HS-27A (cell line): ENCODE measurements at places on chromosomes 1 and 21.

GRCh38 chr1:44698138-44698537, 23.6 kb downstream of the ARMH1 start:
- DNase-seq = no peak

DNA sequence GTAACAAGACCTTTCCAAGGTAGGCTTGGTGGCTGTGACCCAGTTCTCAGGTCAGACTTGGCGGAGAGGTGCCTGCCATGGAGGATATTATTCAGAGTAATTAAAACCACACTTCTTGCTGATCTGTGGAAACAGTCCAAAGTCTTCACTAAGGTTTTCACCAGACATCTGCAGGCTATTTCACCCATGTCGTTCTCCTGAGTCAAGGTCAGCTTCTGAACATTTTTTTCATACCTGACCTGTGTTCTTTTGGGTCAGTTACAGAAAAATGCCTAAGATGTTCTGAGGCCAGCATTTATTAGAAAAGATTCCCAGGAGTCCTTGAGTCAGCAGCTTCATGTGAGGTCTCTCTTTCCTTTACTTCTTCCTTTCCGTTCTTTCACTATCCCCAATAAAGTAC, 54.9 kb downstream of the RGL1 start:
- no peak for DNase-seq

DNA sequence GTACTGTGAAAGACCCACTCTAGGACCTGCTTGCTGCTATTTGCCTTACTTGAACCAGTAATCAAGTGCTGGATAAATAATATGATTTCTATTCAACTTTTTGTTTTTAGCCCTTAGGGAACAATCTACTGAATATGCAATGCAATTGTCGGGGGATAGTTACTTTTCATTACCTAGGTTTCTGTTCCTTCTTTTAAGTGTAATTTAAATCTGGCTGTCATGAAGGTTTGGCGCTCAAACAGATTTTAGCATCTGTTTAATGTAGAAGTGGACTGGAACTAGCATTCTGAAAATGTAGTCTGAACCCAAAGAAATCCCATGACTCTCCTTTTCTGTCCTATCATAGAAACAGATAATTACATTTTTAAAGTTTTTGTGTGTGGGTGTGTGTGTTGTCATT, 4.8 kb downstream of the MGST3 start:
- no peak for DNase-seq

DNA sequence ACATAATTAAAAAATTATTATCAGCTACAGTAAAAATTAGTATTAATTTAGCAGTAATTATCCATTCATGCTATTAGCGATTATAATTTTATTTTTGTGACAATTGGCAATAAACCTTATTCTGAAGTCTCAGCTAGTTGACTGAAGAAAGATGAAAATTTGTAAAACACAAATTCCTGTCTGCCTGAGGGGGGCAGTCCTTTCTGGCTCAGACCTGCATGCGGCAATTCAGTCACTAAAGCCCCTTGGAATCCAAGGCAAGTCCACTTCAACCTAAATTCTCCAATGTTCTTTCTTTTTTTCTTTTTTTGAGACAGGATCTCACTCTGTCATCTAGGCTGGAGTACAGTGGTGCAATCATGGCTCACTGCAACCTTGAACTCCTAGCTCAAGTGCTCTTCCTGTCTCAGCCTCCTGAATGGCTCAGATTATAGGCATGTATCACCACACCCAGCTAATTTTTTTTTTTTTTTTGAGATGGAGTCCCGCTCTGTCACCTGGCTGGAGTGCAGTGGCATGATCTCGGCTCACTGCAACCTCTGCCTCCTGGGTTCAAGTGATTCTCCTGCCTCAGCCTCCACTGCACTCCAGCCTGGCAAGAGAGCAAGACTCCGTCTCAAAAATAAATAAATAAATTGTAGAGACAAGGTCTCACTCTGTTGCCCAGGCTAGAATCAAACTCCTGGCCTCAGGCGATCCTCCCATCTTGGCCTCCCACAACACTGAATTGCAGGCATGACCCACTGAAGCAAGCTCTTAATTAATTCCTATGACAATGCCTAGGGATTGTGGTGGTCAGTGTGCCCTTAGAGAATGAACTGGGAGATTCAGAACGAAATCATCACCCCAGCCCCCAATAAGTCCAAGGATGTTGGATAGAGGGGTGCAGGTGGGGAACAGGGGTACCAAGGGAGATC, 24.2 kb upstream of the ITPKB start:
- DNase-seq = no peak

DNA sequence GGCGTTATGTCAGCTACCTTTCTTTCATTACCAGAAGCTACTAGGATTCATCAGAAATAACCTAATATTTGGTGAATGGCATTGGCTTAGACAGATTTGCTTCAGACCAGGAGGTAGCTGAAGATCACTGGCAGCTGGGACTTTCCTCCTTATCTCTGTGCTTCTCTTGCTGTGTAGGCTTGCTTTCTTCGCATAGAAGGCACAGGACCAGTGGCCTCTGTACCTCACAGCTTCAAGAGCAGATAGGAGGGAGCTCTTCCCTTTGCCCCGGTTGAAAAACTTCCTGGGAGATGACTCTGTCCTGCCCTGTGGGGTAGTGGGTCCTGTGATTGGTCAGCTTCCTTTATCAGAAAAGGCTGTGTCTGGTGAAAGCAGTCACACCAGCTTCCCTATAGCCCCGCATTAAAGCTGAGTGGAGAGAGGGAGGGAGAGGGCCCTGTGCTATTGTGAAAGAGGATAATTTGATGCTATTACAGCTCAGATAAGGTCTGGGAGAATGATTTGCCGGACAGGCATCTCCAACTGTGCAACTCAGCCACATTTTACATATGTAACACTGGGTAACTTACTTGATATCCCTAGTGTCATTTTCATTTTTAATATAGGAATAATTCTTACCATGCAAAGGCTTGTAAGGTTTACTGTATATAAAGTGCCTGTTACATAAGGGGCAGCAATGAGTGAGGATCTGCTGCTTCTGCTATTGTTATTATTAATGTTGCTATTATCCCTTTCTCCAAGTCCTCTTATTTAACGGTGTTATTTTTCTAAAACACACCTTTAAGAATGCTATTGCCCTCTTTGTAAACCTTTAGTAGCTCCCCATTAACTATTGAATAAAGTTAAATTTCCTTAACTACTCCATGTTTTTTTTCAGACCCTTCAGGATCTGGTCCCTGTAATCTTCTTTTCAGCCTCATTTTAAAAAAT, 31.6 kb downstream of the OSBPL9 start:
- no peak for DNase-seq

- DNase-seq = no peak
Measured at GRCh38 chr1:24481843-24482610, 20.6 kb upstream of the RCAN3 start.

DNA sequence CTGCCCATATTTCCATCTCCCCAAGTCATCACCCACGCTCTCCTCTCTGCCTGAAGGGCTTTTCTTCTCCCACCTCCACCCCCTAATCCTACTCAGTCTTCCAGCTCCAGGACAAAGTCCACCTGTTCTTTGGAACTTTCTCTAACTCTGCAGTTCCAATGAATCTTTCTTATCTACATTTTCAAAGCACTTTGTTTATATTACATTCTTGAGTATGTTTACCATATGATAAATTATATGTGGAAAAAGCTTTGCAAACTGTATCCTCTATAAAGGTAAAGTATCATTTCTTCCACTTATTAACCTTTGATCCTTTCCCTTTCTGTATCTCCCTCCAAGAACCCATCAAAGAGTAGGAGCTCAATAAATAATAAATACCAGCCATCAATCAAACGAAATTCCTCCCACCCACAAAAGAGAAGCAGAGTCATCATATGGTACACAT, 39.7 kb downstream of the TTC13 start:
- no peak for DNase-seq

DNA sequence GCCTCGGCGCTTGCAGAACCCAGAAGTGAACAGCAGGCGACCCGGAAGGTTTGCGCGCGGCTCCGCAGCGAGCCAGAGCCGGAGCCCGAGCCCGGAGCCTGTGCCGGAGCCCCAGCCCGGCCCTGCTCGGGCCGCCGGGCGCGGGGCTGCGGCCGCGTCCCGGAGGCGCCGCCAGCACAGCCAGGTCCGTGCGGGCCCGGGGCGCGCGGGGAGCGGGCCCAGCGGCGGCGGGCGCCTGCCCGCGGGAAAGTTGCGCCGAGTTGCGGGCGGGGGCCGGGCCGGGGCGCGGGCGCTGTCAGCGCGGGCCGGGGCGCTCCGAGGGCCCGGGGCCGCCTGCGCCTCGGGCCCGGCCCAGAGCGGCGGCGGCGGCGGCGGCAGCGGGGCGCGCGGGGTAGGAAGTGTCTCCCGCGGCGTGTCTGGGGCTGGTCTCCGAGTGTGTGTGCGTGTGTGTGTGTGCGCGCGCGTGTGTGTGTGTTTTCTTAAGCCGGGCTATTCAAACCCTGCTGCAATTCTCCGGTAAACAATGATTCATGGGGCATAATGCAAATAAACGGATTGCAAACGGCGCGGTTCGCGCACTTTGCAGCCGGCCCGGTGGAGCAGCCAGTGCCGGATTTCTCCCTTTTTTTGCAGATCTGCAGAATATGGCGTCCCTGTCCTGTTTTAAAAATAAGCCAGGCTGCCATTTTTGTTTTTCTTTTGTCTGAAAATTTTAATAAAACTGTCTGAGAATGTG, at the start of gene ZNF362:
Gene ZNF362, plus strand, starts transcription at position 22 of the 736 bp plus-strand sequence. CDS start 14,083 bp downstream, outside the sequence.
- peak; percentile 42 for DNase-seq

DNA sequence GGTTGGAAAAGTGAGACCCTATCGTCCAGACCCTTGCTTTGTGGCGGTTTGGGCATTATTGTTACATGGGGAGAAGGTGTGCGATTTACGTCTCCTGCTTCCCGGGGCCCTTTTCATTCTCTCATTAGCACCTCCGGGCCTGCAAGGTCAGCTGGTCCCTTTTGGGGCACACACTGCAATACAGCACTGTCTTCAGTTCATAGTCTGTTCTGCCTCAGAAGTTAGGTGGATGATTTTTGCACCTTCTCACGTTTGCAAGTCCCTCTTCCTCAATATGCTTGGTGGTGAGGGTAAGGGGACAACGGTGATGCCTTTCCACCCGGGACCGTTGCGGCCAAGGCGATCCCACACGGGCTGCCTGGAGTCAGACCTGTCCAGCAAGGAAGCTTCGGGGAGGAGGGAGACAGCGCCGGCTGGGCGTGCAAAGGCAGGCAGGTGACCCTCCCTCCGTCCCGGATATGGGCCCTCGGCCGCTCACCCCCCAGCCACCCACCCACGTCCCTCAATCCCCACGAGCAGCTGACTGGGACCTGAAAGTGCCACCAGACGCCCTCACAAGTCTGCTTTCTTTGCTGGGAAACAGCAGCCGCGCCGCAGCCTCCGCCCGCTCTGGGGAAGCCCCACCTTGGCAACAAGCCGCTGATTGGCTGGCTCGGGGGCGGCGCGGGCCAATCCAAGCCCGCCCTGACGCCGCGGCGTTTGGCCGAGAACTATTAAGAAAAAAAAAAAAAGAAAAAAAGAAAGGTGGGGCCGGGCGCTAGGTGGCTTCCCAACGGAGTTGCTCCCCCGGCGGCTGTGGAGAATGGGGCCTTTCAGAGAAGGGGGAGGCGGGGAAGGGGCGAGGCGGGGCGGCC, 21.7 kb downstream of the BTG2 start:
- DNase-seq = peak; percentile 46

DNA sequence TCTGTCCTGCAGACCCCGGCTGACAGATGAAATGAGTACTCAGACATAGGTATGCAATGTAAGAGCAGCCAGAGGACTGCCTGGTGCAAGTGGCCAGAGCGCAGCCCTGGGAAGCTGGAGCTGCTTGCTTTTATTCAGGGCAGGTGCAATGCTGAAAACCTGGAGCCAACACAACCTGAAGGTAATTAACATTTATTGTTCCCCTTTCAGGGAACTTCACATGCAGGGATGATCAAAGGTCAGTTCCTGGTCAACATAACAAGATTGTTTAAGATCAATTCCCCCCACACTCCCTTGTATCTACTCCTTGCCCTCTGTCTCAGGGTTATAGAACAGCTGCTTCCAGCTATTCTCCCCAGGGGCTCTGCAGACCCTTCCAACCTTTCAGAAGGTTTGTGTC, 48.7 kb upstream of the PRELP start:
- DNase-seq = no peak

- no peak for DNase-seq
Measured at GRCh38 chr1:157166590-157166989, 28.4 kb upstream of the ETV3 start.

DNA sequence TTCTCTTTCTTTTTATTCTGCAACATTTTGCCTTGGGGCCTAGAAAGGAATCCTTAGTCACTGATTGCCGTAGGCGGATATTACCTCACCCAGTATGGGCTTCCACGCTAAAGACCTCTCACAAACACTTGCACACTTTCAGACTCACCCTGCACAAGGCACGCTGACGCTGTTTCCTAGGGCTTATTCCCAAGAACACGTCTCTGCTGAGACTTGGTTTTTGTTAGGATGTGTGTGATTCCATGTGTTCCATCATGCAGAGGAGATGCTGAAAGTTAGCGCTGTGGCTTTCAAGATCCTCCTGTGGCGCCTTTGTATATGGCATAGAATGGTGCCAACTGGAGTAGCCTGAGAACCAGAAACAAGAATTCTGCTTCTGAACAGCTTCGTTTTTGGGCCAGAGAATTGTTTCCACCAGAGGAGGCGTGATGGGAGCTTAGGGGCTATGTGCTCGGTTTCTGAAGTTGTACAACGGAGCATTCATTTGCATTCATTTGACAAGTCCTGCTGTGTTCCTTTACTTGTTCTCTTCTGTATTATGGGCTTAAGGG, 297.0 kb downstream of the DISC1 start:
- no peak for DNase-seq
